ENCODE measurements at places on chromosomes 7 and 10.

GRCh38 chr7:106866298-106867281 is 1.5 kb downstream of the PIK3CG start:
- no peak for DNase-seq

DNA sequence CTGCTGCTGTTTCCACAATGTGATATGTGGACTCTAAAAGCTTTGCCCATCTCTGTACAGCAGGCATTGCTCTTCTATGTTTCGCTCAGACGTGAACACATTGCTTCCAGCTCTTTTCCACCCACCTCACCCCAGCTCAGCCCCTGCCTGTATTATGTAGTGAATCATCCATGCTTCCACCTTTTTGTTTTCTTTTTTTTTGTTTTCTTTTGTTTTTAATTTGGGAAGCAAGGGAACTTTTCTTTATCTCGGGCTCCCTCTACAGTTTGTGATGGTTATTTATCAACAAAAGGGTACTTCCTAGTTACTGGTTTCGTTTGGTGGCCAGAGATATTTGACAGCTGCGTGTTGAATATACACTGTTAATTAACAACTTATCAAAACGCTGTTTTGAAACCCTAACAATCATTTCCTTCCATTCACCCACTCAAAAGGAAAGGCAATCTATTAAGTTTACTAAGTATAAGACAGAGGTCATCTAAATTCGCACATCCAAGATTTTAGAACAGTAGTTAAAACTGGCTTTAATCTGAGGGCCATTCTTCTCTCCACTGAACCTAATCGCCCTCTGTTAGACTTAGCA is 127.9 kb upstream of the STK17A start:
- no peak for DNase-seq

DNA sequence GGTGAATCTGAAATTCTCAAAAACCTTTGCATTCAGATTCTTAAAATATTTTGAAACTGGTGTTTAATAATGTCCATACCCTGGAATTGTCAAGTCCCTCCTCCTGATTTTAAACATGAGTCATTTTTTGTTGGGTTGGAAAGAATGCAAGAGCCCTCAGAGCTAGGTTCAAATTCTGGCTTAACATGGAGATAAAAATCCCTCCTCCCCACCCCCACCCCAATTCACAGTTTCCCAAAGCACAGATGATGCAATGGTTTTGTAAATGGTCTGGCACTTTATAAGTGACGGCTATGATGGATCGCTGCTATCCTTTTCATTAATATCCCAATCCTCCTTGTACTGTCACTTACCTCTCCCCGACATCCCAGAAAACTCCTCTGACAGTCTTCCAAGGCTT is 332.8 kb downstream of the PLXNA4 start:
- DNase-seq, result no peak

DNA sequence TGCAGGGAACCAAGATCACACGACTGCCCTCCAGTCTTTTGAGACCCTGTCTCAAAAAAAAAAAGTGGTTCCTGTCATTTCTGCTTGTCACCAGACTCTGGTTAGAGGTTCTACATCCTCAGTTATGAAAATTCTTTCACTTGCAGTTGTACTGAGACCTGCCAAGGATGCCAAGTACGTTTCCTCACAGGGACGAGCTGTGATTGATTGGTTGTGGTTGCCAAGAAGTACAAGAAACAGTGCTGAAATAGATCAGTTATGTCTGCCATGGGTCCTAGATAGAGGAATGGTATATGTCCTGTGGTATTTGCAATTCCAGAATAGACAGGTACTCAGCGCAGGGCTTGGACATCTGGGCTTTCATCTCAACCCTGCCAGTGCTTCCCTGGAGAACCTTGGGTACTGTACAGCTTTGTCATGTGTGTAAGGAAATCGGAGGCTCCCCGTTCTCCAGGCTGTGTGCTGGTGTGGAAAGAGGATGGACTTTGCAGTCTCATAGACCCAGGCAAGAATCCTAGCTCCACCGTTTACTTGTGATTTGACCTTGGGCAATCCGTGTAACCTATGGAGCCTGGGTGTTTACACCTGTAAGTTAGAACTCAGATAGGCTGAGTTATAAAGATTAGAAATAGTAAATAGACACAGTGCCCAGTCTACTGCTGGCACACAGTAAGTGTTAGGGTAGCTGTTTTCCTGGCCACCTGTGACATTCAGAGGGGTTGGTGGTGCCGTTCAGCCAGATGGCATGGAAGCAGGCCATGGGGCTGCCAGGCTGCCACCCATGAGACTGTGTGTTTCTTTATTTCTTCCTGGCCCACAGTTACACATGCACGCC is 53.0 kb downstream of the COL13A1 start:
- DNase-seq, result no peak

DNA sequence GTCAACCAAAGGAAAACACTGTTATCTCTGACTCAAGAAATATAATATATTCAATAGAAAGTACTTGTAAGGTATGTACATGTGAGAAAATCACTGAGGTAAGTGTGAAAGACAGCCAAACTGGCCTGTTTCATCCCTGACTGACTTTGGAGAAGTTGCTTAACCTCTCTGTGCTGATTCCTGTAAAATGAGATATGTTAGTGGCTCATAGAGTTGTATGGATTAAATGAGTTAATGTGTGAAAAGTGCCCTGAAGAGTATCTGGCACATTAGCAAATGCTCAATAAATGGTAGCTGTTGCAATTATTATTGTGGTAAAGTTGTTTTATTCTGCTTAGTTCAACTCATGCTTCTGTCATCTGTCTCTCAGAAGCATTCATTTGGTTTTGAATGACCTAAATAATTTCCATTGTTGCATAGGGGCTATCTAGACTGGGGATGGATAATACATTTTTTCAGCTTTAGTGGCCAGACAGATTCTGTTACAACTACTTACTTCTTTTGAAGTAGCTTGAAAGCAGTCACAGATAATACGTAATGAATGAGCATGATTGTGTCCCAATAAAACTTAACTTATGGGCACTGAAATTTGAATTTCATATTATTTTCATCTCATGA is 84.3 kb downstream of the SKAP2 start:
- DNase-seq, result no peak
